ENCODE measurements at places on chromosomes 7 and 10.

GRCh38 chr7:76371396-76371795, 12.6 kb upstream of the YWHAG start:
- DNase-seq: no peak

DNA sequence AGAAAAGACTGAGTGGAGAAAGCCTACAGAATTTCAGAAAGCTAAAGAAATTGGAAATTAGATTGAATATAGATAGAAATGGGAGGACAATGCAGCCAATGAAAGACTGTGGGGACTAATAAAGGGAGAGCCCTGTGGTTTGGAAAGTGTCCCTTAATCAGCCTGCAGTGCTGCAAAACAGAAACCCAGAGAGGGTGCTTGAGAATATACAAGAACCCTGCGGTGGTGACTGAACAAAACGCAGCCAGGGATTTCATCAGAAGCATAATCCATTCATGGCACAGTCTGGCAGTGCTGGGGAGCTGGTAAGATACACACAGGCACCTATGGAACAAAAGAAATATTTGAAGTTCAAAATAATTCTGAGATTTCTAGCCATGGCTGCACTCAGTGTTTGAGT, 19.1 kb downstream of the CEP41 start:
- DNase-seq: no peak

GRCh38 chr10:48549236-48549635, 55.6 kb downstream of the ARHGAP22 start:
- DNase-seq: no peak

DNA sequence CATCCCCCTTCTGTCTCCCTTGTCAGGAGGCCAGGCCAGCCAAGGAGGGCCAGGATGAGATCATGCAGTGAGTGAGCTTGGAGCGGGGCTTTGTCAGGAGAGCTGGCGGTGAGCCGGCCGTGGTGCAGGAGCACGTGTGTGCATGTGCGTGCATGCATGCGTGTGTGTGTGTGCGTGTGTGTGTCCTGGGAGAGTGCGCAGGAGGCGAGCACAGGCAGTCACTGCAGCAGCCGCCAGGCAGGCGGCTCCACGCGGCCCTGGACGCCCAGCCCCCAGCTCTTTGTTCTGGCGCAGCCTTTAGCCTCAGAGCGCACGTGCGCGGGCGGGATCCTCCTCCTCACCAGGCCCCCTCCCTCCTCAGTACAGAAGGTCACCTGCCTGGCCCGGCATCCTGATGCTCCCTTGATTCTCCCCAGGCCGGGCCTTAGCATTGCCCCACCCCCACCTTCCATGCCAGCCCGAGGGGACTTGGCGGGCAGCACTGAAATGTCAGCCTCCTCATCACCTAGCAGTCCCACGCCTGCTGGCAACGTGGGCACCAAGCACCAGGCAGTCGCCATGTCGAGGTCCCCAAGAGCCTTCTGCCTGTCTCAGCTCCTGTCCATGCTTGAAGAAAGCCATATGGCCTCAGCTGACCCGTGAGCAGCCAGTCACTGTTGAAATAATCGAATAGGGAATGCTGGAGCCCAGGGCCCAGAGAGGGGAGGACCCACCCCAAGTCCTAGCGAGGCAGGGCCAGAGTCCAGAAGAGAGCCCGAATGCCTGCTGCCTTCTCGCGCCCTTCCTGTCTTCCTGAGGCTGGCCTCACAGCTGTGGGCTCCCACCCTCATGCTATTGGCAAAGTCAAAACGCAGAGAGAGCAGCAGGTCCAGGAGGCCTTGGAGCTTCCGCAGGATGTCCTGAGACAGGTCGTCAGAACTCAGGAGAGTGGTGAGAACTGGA, 125.9 kb upstream of the PPIF start:
- peak; percentile 60 for DNase-seq

GRCh38 chr10:122637376-122637775, 62.3 kb downstream of the C10orf120 start:
- DNase-seq: no peak
